ENCODE measurements at places on chromosomes 7 and 10.
A peak's percentile ranks its signal among the peaks of the same experiment; 100 is the strongest.

DNA sequence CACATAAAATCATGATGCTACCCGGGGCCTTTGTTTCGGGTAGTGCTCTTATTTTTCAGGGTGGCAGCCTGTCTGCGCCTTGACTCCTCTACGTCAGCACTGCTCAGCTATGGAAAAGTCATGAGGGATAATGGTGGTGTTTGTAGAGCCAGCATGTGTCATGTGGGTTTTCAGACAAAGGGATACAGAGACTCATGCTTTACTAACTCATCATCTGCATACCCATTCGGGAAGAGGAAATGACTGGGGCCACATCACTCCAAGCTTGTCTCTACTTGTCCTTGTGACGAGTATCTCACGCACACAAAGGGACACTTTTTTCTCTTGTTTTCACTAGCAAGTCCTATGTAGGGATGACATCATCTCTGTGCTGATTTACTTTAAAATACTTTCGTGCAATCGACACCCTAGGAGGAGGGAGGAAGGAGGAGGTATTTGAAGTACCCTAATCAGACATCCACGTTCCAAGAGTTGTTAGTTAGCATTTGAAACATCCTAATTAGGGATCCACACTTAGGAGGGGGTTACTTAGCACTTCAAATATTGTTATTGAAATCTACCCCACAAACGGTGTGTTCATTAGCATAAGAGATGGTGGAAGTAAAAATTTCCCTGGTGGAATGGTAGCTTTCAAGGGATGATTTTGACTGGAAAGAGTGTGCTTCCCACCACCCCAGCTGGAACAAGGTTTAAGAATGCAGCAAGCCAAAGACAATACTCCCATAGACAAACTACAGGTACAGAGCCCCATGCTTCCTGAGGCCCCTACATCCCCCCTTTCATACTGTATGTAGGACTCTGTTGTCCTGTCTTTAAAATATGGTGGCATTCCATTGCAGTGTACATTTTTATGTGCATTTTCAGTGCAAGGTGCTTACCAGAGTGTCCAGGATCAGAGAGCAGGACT, 52.0 kb downstream of the THNSL1 start:
- DNase-seq: no peak

GRCh38 chr7:101106386-101106785, 20.5 kb upstream of the SERPINE1 start:
- no peak for DNase-seq

GRCh38 chr7:95718577-95719410, 53.6 kb upstream of the DYNC1I1 start:
- no peak for DNase-seq

DNA sequence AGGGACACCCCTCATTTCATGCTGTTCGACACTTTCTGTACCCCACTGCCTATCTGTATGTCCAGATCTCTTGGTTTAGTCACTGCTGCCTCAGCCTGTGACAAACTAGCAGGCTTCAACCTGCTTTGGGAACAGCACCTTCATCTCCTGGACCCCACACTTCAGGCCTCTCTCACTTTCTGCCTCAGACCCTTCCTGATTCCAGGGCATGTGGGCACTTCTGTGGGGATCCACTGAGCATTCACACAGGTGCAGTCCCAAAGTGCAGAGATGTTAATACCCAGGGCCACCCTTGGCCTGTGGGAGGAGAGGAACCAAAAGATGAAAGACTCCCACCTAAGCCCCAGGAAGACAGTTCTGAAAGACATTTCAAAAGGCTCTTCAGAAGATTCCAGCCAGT, 29.4 kb upstream of the C10orf71 start:
- DNase-seq: no peak

DNA sequence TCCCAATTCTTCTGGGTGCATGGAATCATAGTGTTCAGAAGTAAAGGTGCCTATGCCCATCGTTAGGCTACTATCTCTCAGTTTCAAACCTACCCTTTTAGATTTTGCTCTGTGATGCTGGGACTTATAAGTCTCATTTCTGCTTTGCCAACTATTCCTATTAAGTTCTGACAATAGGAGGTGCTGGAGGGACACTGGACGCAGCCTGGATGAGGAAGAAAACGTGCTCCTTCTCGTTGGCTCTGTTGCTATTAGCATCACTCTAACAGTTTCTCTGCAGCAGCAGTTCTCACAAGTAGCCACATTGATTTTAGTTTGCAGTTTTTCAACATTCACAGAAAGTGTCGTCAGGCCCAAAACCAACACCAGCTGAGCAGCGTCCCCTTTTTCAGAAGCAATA, 72.4 kb downstream of the ABCC2 start:
- no peak for DNase-seq

DNA sequence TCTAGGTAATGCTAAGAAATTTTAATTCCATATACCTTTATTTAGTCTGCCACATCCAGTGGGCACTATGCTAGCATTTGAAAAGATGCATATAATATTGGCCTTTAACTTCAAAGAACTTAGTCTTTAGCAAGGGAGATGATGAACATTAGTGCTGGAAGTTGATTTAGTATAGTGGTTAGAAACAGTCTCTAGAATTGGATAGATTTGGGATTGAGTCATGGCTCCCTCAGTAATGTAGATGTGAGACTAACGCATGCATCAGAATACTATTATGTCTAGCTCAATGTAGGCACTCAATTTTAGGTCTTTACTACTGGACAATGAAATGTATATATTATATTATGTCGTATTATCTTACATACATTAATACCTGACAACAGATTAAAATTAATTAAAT, 5.8 kb downstream of the DKK1 start:
- no peak for DNase-seq

DNA sequence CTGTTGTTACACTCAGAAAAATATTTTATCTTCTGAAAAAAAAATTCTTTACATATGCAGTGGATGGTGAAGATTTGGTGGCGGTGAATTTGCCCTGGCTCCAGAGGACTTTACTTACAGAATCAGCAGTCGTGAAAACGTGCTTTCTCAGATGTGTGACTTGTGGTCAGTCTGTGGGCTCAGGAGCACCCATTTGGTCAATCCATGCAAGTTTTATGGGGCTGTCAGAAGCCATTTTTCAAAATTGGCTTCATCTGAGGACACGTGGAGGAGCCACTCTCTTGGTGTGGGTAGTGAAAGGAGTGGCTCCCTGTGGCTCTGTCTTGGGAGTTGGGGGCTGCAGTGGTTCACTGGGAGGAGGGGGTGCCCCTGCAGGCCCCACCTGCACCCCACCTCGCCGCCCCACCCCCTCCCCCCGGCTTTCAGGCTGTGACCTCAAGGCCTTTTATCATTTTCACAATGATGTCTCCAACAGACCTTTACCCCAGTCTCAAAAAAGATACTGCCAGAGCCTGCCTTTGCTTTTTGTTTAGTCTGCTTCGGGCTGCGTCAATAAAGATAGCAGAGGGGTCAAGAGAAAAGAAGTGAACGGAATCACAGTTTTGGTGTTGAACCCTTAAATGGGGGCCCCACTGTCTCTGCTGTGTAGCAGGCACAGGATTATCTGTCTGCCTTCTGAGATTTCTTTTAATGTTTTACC, 137.4 kb downstream of the MGMT start:
- DNase-seq: no peak

- no peak for DNase-seq
Measured at GRCh38 chr10:89793649-89794254, 92.4 kb downstream of the KIF20B start.

DNA sequence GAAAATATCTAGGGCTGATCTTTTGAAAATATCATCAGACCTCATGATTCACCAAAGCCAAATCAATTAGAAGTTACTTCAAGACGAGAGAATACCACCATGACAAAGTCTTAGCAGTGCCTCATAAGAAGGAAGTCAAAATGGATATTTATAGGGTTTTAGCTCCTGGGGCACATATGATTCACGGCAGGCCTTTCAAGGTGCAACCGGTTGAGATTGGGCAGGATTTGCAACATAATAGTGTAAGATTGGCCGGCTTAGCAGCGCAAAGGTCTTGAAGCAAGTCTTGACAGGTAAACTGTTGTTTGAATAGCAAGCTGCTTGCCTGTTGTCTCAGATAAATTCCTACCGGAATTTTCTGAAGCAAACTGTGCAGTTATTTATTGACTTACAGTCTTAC, 17.5 kb downstream of the ADRB1 start:
- DNase-seq: no peak

DNA sequence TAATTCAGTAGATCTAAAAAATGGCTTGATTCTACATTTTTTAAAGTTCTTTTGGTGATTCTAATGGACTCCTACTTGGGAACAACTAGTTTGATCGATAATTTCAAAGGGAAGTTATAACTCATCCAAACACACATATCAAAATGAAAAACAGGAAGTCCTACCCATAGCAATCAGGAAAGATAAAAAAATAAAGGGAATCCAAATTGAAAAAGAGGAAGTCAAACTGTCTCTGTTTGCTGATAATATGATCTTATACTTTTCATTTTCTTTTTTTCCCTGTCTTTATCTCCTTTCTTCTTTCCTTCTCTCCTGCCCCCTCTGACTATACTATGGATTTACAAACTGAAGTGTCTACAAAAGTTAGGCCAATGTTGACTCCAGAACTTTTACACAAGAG, 118.8 kb downstream of the IQUB start:
- DNase-seq: no peak

DNA sequence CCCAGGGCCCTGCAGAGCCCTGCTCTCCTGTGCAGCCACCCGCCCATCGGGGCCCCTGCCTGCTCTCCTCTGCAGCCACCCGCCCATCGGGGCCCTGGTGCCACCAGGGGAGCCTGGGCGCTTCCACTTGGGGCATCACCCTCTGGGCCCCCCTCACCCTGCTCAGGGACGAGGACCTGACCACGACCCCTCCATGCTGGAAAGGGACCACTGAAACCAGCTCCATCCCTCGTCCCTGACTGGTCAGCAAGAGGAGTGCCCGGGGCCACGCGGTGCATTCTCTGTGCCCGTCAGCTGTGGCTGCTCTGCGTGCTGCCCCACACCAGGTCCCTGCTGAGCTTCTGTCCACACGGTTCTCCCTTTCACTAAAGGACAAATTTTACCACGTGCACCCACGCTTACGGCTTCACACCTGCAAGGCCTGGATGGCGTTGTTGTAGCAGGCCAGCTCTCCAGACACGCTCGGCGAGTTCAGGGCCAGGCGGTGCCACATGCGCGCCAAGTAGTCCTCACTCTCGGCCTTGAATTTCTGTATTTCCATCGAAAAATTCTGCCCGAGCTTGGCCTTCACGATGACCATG, 57.6 kb downstream of the CFAP46 start:
- peak; percentile 45 for DNase-seq

GRCh38 chr7:43952028-43952427, 25.8 kb downstream of the UBE2D4 start:
- no peak for DNase-seq

- peak; percentile 21 for DNase-seq
Measured at GRCh38 chr10:28663576-28664368, 13.5 kb upstream of the BAMBI start.

- no peak for DNase-seq
Measured at GRCh38 chr10:62924344-62924748, 108.2 kb upstream of the EGR2 start.

DNA sequence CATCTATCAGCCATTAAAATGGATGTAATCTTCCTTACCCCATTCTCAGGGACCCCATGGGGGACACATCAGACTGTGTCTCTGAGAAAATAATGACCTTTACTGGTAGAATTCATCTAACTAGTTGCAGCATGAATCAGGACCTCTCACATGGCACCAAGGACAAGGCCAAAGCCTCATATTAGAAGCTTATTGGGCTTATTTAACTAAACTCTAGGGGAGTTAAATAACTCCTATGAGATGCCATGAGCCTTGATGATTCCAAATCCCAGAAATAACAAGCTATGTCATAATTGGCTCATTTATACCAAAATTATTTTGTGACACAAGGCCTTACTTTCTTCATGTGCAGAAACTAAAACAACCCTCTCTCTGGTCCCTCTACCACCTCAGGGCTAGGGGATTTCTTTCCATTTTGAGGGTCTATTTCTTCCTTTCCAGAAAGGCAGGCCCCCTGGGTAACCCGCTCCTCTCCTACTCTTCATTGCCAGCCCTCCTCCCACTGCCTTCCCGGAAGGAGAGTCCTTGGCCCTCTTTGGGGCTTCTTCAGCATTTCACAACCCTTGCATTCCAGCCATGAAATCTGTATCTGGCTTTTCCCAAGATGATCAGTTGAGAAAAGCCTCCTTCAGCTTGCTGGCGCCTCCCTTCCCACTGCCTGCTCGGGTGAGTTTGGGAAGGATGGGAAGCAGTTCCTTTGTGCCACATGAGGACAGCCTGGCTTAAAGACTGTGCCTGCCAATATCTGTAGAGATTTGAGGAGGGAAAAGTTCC, 41.8 kb upstream of the TRIM8 start:
- DNase-seq: no peak

DNA sequence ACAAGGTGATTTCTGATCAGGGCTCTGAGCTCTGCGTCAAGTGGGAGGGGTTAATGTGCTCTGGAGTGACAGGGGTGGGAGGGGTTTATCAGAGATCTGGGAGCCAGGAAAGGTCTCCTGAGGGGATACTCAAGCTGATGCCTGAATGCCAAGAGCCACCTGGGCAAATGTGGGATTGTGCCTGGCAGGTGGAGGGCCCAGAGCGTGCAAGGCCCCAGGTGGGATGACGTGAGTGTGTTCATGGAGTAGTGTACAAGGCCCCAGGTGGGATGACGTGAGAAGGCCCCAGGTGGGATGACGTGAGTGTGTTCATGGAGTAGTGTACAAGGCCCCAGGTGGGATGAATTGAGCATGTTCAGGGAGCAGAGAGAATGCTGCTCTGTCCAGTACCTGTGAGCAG, 610.3 kb downstream of the PTPRN2 start:
- DNase-seq: no peak

GRCh38 chr7:12833829-12834228, 146.4 kb downstream of the ARL4A start:
- DNase-seq: no peak

GRCh38 chr7:946256-946996, 8.1 kb downstream of the ADAP1 start:
- DNase-seq: peak; percentile 34

DNA sequence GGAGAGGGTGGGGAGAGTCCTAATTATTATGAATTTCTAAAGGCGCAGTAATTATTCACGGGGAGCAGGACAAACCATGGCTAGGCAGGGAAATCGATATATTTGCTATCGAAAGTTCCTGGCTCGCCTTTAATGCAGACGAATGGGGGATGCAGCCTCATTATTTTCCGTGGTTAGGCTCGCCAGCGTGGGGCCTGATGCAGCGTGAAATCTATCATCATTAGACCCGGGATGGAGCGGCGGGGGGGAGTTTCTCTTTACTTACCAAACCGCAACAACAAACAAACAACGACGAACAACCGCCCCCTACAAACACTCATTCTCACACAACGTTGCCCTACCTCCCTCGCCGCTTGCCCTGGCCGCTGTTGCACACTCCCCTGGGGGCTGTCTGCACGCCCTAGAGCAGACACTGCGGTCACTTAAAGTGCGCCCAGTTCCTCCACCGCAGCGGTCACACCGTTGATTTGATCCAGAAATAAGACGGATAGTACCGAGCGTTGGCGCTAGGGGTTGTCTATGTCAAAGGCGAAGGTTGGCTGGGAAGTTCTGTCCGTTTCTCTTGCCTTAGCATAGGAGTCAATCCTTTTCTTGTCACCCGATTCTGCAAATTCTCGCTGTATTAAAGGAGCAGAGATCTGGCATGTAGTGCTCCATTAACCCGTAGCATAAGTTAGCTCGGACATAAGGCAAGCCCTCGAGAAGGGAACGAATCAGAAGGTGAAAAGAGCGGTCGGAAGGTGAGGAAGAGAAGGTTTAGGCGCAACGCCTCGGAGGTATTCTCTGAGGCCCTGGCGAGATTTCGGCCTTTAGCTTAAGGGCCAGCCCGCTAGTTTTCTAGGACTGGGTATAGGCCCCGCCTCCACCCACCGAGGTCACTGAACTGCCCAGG, 10.4 kb downstream of the NXPH1 start:
- no peak for DNase-seq

All from ascending aorta (tissue), 2 donors.